ENCODE measurements at places on chromosomes 1 and 21.

- no peak for DNase-seq
These were observed 56.4 kb upstream of the ADORA3 start for GRCh38 chr1:111559736-111560279.

- DNase-seq: no peak
These were observed 2.9 kb downstream of the UBAP2L start for GRCh38 chr1:154223621-154224020.

DNA sequence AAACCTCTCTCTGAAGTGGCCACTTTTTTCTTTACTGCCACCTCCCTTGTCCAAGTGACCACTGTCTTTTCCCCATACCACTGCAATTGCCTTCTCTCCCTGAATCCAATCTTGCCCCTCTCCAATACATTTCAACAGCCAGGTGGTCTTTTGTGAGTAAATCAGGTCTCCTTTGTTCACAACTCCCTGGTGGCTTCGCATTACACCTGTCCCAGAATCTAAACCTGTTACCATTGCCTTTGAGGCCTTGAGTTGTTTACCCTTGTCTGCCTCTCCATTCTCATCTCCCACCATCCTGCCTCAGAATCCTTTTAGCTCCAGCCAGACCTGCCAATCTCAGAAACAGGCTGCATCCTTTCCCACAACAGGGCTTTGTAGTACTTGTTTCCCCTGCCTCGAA lies 21.8 kb upstream of the DYNLT5 start:
- DNase-seq: no peak

- no peak for DNase-seq
These were observed 20.2 kb downstream of the TAL1 start for GRCh38 chr1:47211796-47212269.

DNA sequence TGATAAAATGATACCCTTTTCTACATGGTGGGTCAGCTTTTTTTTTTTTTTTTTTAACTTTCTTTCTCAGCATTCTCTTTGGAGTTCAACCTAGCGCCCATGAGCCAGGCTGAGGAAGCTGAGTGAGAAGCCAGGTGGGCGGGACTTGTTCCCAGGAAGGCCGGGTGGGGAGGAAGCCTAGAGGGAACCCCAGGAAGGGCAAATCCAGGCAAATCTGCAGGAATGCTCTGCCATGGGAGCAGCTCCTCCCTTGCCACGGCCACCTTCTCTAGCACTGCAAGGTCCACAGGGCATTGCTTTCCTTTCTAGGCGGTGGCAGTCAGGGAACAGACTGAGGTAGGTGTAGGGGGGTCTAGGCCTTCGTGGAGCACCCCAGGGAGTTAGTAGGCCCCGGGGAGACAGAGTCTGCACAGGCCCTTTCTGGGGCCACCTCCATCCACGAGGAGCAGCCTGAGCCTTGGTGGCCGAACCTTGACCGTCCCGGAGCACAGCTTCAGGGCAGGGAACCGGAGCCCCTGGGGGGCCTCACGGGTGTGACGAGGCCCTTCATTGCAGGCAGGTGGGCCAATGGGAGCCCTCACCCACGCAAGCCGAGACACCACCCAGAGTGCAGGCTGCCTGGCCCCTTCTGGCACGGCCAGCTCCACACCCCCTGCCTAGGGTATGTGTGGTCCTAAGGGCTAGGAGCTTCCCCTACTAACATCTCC lies 18.2 kb upstream of the CCDC27 start:
- no peak for DNase-seq

DNA sequence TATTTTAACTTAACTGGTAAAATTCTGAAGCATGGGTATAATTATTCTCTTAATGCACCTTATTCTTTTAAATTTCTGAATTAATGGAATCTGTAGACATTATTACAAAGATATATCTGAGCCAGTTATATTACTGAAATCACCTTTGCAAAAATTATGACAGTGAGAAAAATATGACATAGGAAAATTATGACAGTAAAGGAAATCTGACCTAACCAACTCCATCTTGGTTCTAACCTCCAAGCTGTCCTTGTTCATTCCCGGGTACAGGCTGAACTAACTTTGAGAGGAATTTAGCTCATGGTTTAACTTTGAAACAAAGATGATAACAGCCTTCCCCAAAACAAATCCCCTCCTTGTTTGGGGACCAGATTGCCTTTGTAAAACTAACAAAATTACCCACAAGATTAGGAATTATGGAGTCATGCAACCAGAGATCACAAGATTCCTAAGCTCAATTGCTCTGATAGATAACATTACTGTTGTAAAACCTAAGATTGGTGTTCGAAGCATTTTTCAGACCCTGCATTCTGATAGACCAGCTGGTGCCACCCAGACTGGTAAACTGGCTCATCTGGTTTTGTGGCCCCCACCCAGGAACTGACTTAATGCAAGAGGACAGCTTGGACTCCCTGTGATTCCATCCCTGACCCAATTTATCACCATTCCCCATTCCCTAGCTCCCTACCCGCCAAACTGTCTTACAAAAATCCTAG lies 9.4 kb upstream of the CD55 start:
- no peak for DNase-seq

GRCh38 chr1:58576727-58577653 lies at the start of gene TACSTD2:
TACSTD2 (minus strand) TSS chr1:58577252; CDS start chr1:58577156, 96 bp downstream.
- DNase-seq: no peak

DNA sequence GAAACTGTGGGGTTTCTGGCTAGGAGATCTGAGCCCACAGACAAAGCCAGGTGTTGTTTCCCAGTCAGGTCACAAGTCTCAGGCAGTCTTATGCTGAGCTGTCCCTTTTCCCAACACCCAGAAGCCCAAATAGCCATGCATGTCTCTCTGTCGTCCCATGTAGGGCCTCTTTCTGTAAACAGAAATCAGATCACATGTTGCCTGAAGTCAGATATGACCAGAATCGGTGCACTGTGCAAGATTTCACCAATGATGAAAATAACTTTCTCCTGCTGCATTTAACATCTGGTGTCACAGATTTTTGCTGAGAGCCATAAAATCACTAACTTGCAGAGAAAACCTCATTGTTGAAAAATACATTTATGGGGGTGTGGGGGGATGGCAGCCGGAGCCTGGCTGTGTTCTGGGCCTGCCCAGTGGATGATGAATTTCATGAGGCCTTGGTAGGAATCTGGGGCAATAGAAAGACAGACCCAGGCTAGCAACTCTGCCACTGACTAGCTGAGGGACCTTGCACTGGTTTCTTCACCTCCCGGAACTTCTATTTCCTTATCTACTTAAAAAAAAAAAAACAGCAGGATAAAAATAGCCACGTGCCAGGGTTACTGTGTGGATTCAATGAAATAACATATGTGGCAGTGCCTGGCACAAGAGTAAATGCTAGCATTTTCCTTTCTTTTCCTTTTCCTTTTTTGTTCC lies 158.8 kb upstream of the NFIA start:
- no peak for DNase-seq

GRCh38 chr1:76110666-76111065 lies 36.1 kb downstream of the ST6GALNAC3 start:
- DNase-seq: no peak

DNA sequence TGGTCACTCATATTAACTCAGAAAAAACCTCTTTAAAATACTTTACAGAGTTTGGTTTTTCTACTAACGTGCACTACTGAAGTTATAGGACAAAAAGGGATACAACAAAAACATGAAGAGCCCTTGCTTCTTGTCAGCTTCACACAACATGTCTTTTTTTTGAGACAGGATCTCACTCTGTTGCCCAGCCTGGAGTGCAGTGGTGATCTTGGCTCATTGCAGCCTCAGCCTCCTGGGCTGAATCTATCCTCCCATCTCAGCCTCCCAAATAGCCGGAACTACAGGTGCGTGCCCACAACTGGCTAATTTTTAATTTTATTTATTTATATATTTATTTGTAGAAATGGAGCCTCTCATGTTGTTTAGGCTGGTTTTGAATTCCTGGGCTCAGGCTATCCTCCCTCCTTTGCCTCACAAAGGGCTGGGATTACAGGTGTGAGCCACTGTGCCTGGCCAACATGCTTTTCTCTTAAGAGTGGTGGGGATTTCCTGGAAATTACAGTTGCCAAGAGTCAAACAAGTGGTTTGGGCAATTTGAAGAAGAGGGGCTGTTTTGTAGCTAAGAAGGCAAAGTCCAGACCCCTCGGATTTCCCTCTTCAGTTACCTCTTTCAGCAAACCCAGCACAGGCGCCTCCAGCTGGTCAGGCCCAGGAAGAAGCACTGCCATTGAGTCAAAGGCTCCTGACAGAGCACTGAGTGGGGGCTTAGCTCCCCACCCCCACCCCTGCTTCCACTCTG lies 6.4 kb upstream of the SMPDL3B start:
- no peak for DNase-seq

- DNase-seq: no peak
These were observed 52.3 kb downstream of the RASSF5 start for GRCh38 chr1:206559672-206559995.

GRCh38 chr1:110346690-110347089 lies 7.5 kb downstream of the RBM15 start:
- no peak for DNase-seq

DNA sequence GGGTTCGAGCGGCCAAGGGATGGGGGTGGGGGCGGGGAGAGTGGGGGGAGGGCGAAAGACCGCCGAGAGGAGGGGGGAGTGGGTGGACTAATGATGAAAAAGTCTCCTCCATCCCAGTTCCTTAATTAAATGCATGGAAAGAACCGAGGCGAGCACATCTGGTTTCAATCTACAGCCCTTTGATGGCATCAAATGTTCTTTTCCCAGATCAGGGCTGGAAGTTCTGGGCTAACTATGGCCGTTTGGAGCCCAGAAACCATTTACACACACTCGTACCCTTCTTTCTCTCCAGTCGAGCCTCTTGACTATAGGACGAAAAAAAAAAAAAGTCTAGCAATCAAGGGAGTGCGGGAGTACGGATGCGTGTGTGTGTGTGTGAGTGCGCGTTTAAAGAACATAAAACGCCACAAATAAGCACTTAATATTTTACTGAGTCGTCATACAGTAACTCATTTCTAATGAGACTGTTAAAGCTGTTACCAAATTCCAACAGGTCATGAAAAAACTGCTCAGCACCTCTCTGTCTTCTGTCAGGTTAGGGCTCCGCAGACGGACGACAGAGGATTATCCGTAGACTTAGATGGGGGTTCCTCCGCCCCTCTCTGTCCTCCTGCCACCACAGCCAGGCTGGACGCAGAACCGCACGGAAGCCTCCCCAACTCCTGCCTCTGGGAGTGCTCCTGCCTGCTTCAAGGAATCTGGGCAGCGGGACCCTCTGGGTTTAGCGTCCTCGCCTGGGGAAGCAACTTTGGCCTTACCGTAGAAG lies 2.1 kb upstream of the PRRX1 start:
- DNase-seq: no peak

GRCh38 chr1:109369167-109369746 lies 28.5 kb downstream of the SORT1 start:
- DNase-seq: no peak

DNA sequence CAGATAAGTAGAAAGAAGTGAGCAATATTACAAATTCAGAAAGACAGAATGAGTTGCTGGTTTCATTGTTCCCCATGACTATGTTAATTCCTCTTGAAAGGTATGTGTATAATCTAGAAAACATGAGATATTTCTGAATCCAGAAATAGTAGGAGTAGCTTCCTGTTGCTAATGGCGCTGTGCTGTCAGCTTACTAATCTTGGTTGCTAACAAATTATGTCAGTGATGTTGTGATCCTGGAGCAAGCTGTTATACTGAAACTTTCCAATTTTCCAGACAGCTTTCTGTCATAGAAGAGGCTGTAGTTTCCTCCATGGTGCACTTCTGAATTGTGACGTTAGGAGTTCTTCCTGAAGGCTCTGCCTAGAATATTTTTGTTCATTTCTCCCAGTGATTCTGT lies 372.3 kb downstream of the USP25 start:
- no peak for DNase-seq

- no peak for DNase-seq
These were observed 52.5 kb downstream of the RASAL2 start for GRCh38 chr1:178146436-178146835.

DNA sequence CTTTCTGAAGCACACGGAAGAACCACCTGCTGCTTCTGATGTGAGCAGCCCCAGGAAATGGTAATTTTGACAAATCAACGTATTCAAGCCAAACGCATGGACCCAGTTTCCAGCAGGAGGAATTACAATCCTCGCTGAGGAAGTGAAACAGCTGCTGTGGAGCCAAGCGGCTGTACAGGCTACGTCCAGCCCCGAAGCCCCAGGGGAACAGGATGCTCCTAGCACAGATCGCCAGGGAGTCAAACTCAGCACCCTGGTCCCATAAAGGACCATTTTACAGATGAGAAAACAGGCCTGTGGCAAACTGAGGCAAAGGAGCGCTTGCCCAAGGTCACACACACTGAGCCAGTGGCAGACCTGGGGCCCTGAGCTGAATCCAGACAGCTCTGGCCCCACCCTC lies 108.0 kb downstream of the PTPRU start:
- DNase-seq: no peak

DNA sequence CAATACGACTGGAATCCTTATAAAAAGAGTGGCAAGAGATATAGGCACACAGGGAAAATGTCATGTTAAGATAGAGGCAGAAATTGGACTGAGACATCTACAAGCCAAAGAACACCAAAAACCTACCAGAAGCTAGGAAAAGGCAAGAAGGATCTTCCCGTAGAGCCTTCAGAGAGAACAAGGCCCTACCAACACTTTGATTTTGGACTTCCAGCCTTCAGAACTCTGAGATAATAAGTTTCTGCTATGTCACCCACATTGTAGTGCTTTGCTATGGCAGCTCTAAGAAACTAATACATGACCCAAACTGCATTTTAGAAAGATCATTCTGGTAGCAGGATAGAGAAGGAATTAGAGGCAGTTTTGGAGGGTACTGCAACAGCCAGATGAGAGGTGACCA lies 24.1 kb upstream of the MUTYH start:
- DNase-seq: no peak

- DNase-seq: peak; percentile 82
These were observed at the start of gene EPS15 for GRCh38 chr1:51519048-51519864. EPS15 (minus strand) TSS chr1:51519266; CDS start chr1:51519231, 35 bp downstream.

DNA sequence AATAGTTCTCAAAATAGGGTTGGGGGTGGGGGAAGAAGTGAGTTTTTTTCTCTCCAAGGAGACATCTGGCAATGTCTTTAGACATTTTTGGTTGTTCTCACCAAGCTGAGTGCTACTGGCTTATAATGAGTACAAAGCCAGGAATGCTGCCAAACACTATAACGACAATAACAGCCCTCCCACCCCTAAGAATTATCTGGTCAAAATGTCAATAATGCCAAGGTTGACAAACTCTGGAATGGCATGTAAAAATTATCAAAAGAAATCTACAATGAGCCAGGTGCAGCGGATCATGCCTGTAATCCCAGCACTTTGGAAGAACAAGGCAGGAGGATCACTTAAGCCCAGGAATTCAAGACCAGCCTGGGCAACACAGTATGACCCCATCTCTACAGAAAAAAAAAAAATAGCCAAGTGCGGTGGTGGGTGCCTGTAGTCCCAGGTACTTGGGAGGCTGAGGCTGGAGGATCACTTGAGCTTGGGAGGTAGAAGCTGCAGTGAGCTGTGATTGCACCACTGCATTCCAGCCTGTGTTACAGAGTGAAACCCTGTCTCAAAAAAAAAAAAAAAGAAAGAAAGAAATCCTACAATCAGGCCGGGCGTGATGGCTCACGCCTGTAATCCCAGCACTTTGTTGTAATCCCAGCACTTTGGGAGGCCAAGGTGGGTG lies 2.5 kb downstream of the ATP5PF start:
- DNase-seq: no peak
